ENCODE measurements at places on chromosomes 6 and 20. TPM values are rescaled to one million over a fixed set of nuclear protein-coding genes. Genes with fewer than 3 reads are reported as not detected.
A peak's percentile ranks its signal among the peaks of the same experiment; 100 is the strongest.

Gene IMPG1
- not detected for total RNA-seq

DNA sequence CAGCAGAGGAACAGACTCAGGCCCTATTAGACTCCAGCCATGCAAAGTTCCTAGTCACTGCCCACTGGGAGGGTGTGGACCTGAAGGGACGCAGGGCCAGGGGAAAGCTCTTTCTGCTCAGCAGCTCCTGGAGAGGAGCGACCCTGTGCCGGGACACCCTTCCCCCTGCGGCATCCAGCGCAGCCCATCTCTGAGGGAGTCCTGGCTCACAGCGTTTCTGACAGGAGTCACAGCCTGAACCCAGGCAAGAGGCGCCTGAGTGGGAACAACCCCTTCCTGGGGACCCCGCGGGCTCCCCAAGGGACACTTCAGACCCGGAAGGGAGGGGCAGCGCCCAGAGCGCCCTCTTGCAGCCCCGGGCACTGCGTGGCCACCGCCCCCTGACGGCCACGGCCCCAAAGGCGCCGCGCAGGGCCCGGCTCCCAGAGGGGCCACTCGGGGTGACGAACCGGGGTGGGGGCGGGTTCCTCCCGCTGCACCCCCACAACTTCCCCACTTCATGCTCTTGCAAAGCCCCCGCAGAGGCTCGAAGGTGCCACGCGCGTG lies 862 bp downstream of the UCKL1 start:
- no peak for DNase-seq

- DNase-seq = no peak
These were observed 38.7 kb downstream of the LAMA4 start for GRCh38 chr6:112215488-112216284.

- DNase-seq = no peak
These were observed 124.9 kb downstream of the ADAT2 start for GRCh38 chr6:143325379-143326140.

GRCh38 chr6:71420095-71420692 lies 131.6 kb downstream of the OGFRL1 start:
- DNase-seq = peak; percentile 82
